ENCODE measurements at places on chromosomes 7 and 10.
A peak's percentile ranks its signal among the peaks of the same experiment; 100 is the strongest.

GRCh38 chr10:118664321-118664720 lies 68.9 kb upstream of the PRLHR start:
- no peak for DNase-seq

GRCh38 chr7:35975851-35976454 lies 175.1 kb downstream of the SEPTIN7 start:
- peak; percentile 55 for DNase-seq

DNA sequence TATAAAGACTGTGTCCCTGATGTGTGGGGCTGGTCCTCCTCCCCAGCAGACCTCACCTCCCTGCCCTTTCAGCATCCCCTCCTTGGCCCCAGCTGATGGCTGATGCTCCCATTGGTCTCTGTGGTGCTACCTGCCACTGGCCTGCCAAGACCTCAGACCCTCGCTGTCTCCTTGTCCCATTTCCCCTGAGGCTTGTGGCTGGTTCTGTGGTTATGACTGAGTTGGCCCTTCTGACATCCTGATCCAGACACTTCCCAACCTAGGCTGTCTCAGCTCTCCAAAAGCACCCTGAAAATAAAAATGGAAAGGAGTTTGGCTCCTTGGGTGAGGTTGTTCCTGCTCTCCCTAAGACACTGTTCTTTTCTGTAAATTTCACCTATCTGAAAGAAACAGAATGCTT lies 214.2 kb downstream of the RPS24 start:
- DNase-seq, result no peak

GRCh38 chr7:52749880-52750279 lies 285.6 kb upstream of the POM121L12 start:
- no peak for DNase-seq

GRCh38 chr7:123916240-123916724 lies 8.8 kb upstream of the SPAM1 start:
- DNase-seq, result no peak

DNA sequence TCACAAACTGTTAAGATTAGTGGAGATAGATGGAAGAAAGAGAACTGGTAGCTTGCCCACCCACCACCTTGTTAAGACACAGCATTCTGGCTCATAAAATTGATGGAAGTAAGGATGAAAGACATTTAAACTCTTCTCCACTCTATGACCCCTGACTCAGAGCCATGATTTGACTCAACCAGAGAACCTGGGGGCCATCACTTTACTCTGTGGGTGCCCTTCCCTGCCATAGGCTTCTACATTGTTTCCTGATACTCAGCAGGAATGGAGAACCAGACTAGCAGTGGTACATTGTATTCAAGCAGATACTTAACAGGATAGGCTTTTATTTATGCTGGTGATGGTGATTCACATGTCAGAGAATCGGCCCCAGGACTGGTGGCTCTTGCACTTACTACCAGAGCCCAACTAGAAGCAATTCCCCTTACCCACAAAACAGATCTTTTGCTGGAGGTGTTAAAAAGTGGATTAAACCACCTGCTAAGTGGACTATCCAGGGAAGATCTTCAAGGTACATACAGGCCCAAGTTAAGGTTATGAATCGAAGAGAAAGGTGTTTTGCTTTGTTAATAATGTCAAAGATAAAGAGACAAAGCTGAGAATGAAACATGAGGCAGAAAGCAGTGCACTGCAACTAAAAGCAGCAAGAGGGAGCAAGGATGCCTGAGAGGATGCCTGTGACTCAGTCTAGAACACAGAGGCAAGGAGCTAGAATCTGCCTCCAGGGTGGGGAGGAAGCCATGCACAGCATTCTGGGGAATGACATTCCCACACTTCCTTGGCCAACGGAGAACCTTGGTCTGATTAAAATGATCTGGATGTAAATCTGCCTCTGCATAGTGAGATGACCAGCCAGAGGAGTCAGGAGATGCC lies 36.0 kb upstream of the GLI3 start:
- DNase-seq, result no peak

GRCh38 chr7:143426479-143427142 lies 16.6 kb upstream of the TAS2R60 start:
- DNase-seq, result no peak

All from central memory CD4-positive, alpha-beta T cell (primary cell).